ENCODE measurements at places on chromosomes 4 and X.

DNA sequence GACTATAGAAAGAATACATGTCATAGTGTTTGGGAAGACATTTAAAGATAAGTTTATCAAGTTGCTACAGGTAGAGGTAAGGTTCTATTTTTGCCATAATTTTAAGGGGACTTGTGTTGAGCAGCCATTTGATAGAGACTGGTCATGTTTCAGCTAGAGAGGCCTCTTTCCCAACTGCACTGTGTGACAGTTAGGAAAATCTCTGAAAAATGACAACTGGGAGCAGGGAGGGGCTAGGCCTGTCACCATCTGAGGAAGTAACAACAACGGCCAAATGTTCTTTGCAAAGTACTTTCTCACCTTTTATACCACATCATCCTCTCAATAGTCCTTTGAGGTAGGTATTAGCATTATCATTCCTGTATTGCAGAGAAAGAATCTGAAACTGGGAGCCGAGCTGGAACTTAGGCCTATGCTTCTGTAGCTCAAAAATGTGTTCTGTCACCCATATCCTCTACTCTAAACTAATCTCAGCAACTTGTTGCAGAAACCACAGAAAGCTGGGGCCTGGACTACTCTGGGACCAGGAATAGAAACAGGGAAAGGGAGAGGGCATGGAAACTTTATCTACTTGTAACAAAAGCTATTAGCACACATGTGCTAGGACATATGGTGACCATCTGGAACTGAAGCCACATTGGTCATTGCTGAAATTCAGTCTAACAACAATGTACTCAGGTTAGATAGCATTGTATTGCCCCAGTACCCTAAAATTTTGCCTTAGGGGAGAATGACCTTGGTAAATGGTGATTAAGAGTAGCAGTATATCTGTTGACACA, 198.9 kb downstream of the MID1IP1 start:
- DNase-seq = peak; percentile 35

DNA sequence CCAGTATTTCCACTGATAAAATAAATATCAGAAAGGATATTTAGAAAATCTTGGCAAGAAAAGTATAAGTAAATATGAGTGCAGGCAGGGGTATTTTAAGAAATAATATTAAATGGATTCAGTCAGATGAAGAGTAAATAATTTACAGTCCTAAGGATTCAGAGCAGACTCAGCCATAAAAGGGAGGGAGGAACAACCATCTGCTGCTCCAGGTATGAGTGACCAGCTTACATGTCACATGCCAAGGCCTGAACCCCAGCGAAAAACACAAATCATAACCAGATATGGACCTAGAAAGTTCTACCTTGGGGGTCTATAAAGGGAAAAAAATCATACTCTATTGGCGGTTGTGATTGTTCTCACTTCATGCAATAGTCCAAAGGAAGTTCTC, 166.8 kb downstream of the COL4A6 start:
- no peak for DNase-seq

DNA sequence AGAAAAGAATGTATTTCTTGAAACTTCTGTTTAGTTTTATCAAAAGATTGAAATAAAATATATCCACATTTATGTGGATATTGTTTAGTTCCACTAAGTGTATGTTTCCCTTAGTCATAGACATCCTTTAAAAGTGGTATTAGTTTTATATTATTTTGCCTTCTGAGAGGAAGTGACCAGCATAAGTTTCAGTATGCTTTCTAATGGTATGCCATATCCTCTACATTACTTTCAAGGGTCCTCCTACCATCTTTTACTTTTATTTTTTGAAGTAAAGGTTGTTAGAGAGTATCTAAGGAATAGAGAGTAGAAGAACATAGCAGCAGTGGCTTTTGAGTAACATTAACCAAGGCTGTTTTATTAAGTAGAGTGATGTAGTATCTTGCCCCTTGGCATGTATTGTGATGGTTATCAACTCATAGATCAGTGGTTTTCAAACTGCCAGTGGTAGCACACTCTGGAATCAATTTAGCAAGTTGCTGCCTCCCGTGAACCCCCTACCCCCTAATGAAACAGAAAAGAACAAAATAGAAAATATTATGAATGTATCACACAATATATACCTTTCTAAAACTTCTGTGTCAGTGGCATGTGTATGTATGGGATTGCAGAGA, 44.8 kb downstream of the RBPJ start:
- no peak for DNase-seq

- peak; percentile 57 for DNase-seq
Measured at GRCh38 chrX:38220024-38220414, 652 bp downstream of the SRPX start.

DNA sequence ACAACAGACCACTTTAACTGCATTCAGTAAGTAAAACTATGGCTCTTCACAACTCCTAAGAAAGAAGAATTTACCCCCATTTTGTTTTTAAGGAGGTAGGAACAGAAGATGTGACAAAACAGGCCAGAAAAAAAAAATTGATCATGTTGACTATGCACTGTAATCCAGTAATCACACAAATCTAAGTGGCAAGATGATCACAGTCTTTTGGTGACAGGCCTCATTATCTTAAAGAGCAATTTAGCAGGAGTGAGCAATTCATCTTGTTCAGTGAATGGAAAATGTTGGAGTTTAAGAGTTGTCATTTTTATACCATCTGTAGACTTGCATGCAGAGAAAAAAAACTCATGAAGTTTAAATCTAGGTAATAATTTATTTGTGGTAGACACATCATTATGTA, 115.1 kb downstream of the SLC39A8 start:
- DNase-seq = no peak

GRCh38 chr4:128538111-128538882, 250.7 kb upstream of the PGRMC2 start:
- no peak for DNase-seq

- peak; percentile 71 for DNase-seq
Measured at GRCh38 chr4:76546759-76547742, 112.0 kb downstream of the SHROOM3 start.

- no peak for DNase-seq
Measured at GRCh38 chr4:17846266-17846665, 35.5 kb downstream of the NCAPG start.

GRCh38 chr4:89357340-89357739, 49.7 kb upstream of the GPRIN3 start:
- no peak for DNase-seq

DNA sequence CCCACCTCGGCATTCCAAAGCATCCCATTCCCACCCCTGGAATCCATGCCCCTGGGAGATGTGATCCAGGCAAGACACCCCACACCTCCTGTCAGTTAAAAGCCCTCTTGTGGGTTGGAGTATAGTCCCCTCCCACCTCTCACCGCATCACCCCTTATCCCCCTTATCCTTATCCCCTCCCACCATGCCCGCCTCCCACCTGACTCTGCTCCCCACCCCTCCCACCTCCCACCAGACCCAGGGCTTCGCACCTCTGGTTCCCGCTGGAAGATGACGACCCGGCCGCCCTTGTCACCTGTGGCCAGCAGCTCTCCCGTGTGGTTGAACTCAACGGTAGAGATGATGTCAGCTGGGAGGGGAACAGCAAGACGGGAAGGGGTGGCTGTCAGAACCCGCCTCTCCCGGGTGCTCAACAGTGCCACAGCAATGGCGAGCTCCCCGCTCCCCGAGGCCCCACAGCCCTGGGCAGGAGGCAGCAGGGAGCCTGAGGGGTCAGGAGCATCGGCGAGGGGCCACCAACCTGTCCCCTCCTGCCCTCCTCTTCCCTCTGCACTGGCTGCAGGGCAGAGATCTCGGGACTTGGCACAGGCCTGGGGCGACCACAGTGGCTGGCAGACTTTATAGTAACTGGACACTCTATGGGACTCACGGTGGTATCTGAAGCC, 91.5 kb downstream of the PPP2R2C start:
- DNase-seq = no peak

DNA sequence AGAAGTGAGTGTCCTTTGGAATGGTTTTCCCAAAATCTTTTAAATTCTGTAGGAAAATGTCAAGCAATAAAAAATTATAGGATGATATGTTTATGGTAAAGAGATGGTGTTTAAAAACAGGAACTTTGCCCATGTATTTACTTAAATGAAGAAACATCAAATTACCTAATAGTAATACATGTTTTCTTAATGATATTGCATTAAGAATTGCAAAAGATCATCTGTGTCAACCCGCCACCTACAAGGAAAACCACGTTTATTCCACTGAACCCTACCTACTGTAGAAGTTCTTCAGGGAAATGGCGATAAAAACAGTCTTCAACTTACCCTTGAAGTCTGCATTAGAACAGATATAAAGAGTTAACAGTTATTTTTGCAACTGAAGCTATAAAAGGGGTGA, 67.2 kb upstream of the NDP start:
- no peak for DNase-seq

GRCh38 chr4:4269331-4269731, 20.6 kb downstream of the LYAR start:
- no peak for DNase-seq

GRCh38 chr4:67292636-67293035, 252.7 kb downstream of the CENPC start:
- no peak for DNase-seq

DNA sequence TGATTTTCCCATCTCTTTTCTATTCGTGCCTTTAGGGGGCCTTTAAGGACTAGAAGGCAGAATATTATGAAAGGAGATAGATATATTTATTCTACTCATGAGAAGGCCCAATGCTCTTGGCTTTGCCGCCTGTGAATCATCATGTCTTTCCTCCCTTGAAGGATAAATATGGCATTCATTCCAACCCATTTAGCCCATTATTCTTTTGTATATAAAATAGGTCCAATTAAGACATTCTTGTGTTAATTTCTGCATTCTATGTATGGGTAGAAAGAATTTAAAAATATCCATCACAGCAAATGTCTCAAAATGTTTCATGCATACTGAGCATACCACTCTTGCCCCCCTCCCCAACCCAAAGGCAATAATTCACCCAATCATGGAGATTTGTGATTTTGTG, 115.1 kb downstream of the AFF2 start:
- DNase-seq = no peak

- no peak for DNase-seq
Measured at GRCh38 chrX:79588233-79588632, 221.1 kb upstream of the ITM2A start.

DNA sequence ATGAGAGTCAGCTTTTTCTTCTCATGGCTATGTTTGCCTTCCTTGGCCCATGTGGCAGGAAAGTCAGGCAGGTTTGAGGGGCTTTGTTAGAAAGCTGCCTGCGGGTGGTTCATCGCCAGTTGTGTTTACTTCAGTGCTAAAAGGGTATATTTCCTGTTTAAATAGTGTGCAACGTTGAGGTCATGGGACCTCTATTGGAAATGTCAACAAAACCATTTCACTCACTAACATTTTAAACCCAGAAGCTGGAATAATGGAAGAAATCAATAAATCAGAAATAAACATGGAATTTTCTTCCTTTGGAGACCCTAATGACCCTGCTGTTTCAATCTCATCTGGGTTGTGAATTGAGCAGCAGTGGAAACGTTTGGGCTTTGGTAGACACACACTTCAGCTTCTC, 185.8 kb downstream of the ANKRD50 start:
- DNase-seq = no peak

DNA sequence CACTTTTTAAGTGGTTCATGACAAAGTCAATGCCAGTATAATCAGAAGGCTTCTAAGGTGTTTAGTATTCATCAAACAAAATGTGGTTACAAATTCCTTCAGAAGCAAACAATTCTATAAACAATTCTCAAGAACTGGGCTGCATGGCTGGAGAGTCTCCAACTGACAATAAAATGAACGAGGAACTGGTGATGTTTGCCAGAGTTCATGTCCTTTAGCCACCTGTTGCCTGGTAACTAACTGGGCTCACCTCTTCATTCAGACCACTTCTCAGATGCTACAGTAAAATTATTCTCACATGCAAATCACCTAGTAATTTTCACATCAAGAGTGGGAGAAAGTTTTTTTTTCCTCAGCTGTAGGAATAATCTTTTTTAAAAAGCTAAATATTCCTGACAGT, 53.3 kb downstream of the CAMK2D start:
- peak; percentile 13 for DNase-seq

- DNase-seq = no peak
Measured at GRCh38 chr4:155975511-155975910, 21.8 kb upstream of the CTSO start.
